Activated CD8-positive, alpha-beta memory T cell treated with anti-CD3 and anti-CD28 coated beads, Interleukin-2, amount 10 ng/mL, durations not matched to agents 7 days and 5 days (primary cell): ENCODE measurements at places on chromosomes 7 and 10. TPM values are rescaled to one million over a fixed set of nuclear protein-coding genes. Genes with fewer than 3 reads are reported as not detected.

GRCh38 chr7:111384065-111384891 is 178.0 kb downstream of the IMMP2L start:
- no peak for DNase-seq

The GPR22 gene
- not detected for total RNA-seq

GRCh38 chr10:79417731-79418130 is 27.7 kb downstream of the ZCCHC24 start:
- DNase-seq = no peak

GRCh38 chr7:112433289-112433688 is 17.0 kb upstream of the IFRD1 start:
- DNase-seq = no peak

GRCh38 chr7:79862447-79863210 is 272.0 kb upstream of the GNAI1 start:
- DNase-seq = no peak

The GATAD1 gene
- 18.3 TPM for total RNA-seq

GRCh38 chr10:71666639-71667386 is 52.8 kb downstream of the C10orf105 start:
- DNase-seq = no peak

- no peak for DNase-seq
Observed at GRCh38 chr7:70042533-70042932, 444.3 kb downstream of the AUTS2 start.

DNA sequence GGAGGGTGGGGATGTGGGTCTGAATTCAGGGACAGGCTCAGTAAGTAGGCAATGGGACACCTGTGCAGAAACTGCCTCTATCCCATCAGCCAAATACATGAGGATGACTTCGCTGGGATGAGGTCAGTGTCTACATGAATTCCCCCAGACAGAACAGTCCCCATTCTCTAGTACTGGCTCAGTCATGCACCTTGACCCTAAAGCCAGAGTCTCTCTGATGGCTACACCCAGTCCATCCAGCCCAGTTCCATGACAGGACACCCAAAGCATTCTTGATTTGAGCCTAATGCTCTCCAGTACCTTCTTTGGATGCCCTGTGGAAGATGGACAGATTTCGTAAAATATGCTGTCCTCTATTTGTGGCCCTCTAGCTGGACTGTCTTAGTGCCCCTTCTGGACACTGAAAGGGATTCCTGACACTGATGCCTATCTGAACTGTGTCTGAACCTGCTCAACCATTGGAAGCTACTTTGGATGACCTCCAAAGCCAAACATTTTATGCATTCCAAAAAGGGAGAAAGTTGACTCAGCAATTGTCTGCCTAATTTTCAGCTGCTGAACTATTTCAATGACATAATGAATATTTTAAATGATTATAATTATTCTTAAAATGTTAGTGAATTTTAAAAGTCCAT is 14.6 kb downstream of the SFRP4 start:
- no peak for DNase-seq

- no peak for DNase-seq
Observed at GRCh38 chr7:127845522-127846214, 185.6 kb downstream of the LRRC4 start.

DNA sequence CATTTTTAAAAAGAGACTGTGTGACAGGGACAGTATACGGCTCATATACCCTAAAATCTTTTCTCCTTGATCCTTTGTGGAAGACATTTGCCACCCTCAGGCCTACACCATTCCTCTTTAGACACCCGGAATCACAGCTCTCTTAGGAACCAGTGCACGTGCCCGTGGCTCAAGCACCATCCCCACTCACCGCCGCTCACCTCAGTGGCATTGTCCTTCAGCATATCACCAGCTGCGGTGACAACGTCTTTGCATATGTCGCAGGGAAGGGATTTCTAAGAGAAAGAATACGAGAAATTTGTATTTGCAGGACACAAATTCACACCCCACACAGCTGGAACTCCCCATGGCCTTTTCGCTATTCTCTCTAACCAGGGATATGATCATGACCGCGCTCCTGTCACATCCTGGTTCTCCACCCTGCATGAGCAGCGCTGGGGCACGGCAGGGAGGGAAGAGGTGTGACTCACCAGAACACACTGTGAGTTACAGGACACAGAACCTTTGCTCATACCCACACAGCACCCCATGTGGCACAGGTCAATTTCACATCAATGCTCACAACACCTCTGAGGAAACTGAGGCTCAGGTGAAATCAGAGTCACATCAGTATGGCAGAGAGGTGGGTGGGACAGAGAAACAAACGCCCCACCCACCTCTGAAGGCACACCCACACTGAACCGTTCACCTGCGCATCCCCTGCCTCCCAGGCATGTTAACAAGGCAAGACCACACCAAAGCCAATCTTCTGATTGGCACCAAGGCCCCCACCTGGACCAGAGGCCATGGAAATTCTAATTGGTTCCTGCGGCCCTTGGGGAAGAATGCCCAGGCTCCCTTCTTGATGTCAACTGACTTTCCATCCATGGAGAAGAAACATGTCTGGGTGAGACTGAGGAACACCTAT is 19.2 kb downstream of the PSAP start:
- DNase-seq = no peak

DNA sequence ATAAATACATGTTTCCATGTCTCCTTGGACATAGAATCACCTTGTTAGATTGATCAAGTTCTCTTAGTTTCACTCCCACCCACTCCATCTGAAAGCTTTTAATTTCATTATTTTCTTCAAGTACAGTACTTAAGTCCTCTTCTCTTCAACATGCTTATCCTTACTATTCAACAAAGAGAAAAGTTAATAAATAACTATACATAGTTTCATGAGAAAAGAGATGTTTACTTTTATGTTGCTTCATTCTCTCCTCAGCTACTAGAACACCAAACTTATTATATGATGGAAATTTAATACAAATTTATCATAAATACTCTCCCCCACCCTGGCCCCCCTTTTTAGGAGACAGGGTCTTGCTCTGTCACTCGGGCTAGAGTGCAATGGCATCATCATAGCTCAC is 33.5 kb downstream of the ASZ1 start:
- no peak for DNase-seq

The AGR2 gene
- not detected for total RNA-seq

The ANKRD7 gene
- 1.2 TPM for total RNA-seq

DNA sequence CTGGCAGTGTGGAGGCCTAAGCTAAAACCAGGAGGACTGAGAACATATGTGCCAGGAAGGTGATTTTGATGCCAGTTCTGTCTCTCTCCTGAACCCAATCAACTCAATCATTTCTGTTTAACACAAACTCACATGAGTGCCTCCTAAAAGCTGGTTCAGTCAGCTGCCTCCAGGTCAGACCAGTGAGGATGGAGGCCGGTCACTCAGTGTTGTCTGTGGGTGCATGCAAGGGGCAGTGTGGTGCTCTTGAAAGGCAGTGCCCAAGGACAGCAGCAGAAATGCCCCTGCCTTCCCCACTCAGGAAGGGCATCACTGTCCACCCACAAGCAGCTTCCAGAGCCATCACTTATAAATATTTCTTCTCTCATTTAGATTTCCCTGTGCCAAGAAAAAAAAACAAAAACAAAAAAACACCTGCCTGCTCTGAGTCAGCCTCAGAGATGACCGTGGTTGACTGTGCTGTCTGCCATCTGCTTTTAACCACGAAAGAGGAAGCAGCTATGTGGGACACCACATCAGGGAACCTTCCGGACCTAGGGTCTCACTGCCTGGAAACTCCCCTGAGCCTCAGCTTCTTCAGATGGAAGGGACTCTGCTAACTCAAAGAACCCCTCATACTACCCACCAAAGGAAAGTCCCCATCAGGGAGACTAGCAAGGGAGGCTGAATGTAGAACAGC is 39.1 kb downstream of the VOPP1 start:
- DNase-seq = peak; percentile 90

The CHAT gene
- not detected for total RNA-seq

DNA sequence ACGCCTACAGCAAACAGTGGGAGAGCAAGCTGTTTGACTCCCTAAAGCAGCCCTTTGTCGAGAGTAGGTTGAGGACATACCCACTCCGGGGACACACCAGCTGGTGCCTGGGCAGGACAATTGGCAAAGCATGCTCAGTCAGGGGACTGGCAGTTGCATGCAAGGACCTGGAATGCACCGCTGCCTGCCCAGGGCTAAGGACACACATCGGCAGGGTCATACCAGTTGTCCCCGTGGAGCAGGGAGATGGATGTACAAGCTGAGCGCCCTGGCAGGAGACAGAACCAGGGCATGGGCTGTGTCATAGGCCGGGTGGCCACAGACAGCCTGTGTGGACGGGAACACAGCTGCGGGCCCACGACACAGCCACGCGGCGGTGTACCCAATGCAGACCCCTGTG is 18.3 kb upstream of the ELN start:
- DNase-seq = no peak

The FAM221A gene
- total RNA-seq = 5.6 TPM

The PBLD gene
- total RNA-seq = 1.1 TPM

GRCh38 chr10:116154651-116155050 is 118.4 kb downstream of the GFRA1 start:
- no peak for DNase-seq

GRCh38 chr10:69407621-69408301 is 9.0 kb downstream of the TACR2 start:
- peak; percentile 56 for DNase-seq

- DNase-seq = no peak
Observed at GRCh38 chr7:116706668-116707126, 34.7 kb downstream of the MET start.

The OPN1SW gene
- not detected for total RNA-seq

The OPN4 gene
- not detected for total RNA-seq

DNA sequence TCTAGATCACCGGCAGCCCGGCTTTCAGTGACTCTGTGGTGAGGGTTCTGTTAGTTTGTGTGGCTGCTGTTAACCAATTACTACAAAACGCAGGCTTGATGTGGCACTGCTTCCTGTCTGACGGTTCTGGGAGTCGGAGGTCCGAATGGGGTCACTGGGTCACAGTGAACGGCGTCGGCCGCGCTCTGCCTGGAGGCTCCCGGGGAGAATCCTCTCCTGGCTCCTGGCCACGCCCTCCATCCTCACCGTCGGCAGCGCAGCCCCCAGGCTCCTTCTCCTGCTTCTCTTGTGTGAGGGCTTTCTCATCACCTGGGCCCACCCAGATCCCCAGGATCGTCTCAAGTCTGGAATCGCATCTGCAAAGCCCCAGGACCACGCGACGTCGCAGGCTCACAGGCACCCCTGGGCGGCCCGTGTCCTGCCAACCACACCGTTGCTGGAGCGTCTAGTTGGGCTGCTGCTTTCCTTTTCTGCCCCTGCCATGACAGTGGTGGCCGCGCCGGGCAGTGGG is 31.8 kb upstream of the NKX6-2 start:
- DNase-seq = no peak

The FAM25A gene
- total RNA-seq = not detected

- no peak for DNase-seq
Observed at GRCh38 chr7:43791665-43792064, 33.2 kb downstream of the BLVRA start.

The KIF11 gene
- total RNA-seq = 79.6 TPM

- DNase-seq = no peak
Observed at GRCh38 chr10:5090551-5090950, 3.7 kb upstream of the AKR1C3 start.

- no peak for DNase-seq
Observed at GRCh38 chr7:7996568-7996967, 28.0 kb downstream of the GLCCI1 start.

DNA sequence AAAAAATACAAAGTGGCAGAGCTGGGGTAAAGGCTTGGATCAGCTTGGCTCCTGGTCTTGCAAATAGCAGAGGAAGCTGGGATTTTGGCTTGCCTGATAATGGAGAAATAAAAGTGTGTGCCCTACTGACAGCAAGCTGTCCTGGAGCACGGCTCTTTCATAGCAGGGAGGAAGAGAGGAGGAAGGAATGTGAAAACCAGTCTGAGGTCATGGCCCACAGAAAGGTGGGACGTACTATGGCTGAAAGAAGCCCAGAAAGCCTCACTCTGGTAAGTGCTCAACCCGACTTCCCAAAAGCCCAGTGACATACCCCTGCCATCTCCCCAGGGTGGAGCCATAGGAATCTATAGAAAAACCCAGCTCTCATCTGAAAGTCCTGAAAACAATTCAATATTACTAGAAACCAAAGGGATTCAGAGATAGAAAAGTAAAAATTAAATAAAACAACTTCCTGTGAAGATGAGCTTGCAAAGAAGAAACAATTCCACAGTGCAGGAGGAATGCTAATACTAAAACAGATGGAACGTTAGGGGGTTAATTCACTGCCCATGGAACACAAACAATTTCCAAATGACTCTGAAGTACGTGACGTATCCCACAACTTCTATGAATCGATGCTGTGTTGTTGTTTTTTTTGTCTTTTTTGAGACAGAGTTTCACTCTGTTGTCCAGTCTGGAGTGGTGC is 246.7 kb upstream of the PTN start:
- DNase-seq = no peak

The RPEL1 gene
- total RNA-seq = not detected

GRCh38 chr7:1940863-1941262 is 270.8 kb downstream of the ELFN1 start:
- DNase-seq = no peak

DNA sequence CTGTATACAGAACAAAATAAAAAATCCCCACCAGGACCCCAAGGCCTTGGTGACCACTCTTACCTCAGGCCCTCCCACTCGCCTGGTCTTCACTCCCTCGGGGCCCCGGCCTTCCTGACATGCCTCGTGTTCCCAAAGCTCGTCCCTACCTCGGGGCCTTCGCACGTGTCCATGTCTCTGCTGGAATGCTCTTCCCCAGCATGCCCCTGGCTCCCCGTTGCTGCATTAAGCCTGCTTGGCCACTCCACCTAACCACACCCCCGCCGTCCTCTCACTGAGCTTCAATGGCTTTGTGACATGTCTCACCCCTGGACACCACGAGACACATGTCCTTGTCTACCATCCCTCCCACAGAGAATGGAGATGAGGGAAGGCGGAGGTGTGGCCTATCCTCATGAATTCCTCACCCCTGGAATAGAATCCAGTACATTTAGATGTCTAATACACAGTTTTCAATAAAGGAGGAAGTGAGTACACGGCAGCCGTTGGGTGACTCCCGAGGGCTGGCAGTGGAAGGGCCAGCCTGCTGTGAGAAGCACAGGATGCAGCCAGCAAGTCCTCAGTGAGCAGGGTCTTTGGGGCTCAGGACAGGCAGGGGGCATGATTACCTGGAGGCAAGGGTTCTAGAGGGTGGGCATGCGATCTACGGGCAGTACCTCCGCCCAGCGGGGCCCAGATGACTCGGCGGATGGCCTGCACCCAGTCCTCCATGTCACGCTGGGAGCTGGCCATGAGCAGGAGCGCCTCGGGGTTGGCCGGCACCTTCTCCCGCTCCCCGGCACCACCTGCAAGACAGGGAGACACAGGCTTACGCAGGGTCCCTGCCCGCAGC is 125.7 kb downstream of the ARHGAP22 start:
- peak; percentile 31 for DNase-seq

The DPP6 gene
- not detected for total RNA-seq

GRCh38 chr7:2476776-2477446 is 713 bp upstream of the GRIFIN start:
- DNase-seq = no peak

The ANXA8 gene
- 0.23 TPM for total RNA-seq

GRCh38 chr7:3897430-3898372 is 596.6 kb downstream of the SDK1 start:
- peak; percentile 49 for DNase-seq

The PRDX3 gene
- 124 TPM for total RNA-seq

GRCh38 chr7:31204071-31204470 is 136.5 kb downstream of the NEUROD6 start:
- DNase-seq = no peak
